ENCODE measurements at places on chromosomes 1 and 21.

GRCh38 chr1:214587165-214587564, 15.8 kb upstream of the CENPF start:
- no peak for DNase-seq

DNA sequence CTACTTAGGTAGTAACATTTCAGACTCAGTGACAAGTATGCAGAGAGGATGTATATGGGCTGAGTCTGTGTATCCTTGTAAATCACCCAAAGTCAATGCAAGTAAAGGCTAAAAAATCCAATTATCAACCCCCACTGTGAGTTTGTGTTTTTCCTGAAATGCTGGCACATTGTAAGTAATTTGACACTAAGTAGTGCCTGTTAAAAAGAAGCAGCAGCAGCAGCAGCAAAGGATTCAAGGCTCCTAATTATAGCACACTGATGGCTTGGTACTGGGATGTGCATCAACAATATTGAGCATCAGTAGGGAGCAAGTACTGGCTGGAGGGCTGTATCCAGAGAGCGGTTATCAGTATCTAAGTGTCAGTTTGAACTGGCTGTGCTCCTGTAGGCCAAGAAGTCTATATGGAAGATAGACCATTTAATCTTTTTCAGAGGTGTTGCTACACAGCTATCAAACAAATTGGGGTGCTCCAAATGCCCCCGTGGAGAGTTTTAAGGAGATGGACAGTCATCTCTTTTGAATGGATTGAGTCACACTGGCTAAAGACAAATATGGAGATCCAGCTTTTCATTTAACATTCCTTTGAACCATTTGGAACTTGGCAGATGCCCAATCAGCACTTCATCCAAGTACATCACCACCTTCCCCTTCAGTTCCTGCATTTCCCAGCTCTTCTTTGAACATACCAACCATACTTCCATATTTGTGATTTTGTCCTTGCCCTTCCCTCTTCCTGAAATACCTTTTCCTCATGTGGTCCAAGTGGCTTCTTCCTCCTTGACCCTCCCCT, 241.2 kb upstream of the ST6GALNAC5 start:
- DNase-seq = no peak

DNA sequence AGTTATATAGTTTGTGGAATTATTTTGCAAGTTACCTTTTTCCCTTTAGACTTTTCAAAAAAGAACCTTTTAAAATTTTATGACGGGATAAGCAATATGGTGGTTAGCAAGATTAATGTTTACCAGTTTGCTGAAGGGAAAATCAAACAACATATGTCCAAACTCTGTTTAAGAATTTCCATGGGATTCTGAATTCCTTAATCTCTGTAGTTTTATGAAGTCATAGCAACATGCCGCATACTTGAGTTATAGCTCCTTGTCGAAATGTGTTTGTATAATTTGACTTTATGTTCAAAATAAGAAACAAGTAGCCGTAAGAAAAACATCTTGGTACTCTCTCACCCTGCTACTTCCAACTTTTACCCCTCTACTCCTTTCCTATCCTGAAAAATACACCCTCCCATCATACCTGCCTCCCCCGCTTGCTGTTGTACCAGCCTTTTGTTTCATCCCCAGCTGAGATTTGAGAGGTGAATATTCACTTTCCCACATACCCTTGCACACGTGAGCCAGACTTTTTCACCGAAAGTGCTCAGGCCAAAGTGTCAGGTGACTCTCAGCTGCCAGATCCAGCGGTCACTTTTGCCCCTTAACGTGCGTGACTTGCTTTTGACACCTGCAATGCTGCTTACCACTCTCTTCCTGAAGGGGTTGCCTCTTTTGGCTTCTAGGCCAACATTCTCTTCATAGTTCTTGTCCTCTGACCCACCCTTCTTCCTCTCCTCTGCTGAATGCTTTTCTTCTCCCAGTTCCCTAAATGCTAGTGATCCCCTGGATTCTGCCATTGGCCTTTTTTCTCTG, 83.5 kb upstream of the ZNF326 start:
- DNase-seq = no peak

- DNase-seq = no peak
Observed at GRCh38 chr1:77290576-77290975, 8.8 kb downstream of the AK5 start.

GRCh38 chr1:167460836-167461235, 57.5 kb downstream of the CD247 start:
- no peak for DNase-seq

DNA sequence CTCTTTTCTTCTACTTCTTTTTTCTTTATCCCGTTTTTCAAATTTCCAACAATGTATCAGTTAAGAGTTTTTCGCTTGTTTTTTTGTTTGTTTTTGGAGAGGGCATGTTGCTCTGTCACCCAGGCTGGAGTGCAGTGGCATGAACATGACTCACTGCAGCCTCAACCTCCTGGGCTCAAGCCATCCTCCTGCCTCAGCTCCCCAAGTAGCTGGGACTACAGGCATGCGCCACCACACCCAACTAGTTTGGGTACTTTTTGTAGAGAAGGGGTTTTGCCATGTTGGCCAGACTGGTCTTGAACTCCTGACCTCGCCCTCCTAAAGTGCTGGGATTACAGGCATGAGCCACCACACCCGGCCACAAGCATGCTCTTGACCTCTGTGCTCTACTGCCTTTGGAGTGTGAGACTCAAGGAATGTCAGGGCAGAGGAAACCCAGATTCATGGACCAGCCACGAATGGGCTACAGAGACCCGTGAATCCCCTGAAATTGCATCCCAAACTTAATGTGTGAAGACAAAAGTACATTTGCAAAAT, 65.1 kb upstream of the HSD17B7 start:
- no peak for DNase-seq

- no peak for DNase-seq
Observed at GRCh38 chr1:240351690-240352089, 260.0 kb downstream of the FMN2 start.

DNA sequence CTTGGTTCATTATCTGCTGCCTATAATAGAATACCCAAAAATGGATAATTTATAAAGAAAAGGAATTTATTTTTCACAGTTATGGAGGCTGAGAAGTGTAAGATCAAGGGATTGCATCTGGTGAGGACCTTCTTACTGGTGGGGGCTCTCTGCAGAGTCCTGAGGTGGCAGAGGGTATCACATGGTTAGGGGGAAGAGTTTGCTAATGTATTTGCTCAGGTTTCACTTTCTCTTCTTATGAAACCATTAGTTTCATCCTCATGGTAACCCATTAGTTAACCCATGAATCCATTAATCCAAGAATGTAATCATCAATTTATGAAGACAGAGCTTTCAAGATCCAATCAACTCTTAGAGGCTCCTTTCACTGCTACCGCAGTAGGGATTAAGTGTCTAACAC, 120.6 kb downstream of the DNM3 start:
- no peak for DNase-seq

DNA sequence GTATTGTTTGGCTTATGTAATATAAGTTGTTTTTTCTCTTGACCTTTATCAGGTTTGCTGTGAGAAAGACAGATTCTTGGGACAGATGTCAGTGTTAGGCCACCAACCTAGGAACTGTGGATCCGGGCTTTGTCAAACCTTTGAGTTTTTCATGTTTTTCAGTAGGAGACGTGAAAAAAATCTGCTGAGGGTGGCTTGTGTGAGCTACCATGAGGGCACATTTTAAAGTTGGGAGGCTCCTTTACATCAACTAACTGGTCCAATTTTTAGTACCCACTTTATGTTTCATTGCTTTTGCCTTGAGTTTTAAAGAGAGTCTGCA, 801 bp downstream of the RPS6KC1 start:
- DNase-seq = no peak

DNA sequence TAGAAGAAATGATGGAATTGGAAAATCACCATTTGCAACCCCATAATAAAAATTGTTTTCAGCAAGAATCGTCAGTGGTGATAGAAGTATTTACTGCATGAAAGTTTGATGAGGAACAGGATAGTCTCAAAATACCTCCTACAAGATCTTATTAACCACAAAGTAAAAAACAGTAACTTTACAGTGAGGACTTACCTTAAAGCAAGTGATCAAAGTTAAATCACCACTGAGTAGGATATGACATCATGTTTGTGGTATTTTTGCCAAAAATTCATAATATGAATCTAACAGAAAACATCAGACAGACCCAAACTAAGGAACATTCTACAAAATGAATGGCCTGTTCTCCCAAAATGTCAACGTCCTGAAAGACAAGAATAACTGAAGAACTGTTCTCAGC, 19.9 kb downstream of the ALDH9A1 start:
- no peak for DNase-seq

- peak; percentile 72 for DNase-seq
Observed at GRCh38 chr1:153796786-153797659, 21.8 kb downstream of the SLC27A3 start.

DNA sequence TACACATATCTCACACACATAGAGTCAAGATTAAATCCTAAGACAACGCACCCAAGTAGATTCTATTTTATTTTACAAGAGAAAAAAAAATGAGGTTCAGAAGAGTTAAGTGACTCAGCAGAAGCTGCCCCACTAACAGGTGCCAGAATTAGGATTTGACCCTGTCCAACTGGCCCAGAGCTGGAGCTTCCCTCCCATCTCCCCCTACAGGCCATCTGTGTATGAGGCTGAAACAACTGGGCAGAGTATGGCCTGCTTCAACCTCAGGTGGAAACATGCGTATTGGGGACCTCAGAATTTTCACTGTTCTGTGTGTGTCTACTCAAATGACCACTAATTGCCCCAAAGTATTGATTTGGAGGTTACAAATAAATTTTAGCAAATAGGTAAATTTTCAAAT, 29.9 kb downstream of the PSMG1 start:
- DNase-seq = no peak

GRCh38 chr1:8284127-8284526, 33.8 kb upstream of the SLC45A1 start:
- DNase-seq = no peak

GRCh38 chr1:8276173-8276914, 41.6 kb upstream of the SLC45A1 start:
- DNase-seq = no peak

GRCh38 chr21:42039911-42040351, 29.8 kb upstream of the ZBTB21 start:
- no peak for DNase-seq

- DNase-seq = no peak
Observed at GRCh38 chr1:6963912-6964307, 178.7 kb downstream of the CAMTA1 start.

DNA sequence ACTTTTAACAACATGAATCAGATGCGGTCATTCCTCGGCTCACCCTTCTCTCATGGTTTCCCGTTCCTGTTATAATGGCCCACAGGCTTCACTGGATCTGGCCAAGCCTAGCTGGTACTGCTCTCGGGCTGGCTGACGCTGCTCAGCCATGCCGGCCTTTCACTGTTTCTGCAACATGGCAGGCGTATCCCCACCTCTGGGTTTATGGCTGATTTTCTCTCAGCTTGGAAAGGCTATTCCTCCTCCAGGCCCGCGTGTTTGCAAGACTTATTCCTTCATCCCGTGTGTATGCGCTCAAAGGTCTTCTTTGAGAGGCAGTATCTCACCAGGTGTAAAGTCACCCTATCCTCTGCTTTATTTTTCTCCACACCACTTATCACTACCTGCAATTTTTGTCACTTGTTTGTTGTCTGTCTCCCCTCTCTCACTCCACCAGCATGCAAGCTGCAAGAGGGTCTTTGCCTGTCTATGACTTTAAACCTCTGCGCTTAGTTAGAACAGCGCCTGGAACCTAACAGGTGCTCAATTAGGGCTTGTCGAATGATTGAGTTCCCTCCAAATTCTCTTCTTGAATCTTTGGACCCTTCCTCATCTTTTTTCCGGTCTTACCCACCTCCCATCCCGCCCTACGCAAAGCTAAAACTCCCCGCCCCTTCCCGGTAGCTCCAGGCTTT, 491 bp upstream of the RAP1A start:
- DNase-seq = no peak

DNA sequence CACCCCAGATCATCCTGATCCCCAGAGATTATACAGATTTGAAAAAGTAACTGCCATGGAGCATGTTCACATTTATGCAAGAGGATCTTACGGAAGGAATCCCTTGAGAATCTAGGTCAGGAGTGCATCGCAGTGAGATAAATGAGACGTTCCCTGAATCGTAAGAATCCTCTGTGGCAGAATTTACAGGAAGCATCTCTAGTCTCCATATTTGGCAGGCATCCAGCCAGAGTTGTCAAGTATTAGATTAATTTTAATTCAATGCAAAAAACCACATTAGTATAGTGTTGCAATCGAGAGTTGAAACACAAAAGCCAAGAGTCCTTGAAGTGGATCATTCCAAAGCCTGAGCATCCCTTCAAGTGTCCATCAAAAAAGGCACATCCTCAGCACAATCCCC, 100.8 kb downstream of the RRAGC start:
- DNase-seq = no peak

DNA sequence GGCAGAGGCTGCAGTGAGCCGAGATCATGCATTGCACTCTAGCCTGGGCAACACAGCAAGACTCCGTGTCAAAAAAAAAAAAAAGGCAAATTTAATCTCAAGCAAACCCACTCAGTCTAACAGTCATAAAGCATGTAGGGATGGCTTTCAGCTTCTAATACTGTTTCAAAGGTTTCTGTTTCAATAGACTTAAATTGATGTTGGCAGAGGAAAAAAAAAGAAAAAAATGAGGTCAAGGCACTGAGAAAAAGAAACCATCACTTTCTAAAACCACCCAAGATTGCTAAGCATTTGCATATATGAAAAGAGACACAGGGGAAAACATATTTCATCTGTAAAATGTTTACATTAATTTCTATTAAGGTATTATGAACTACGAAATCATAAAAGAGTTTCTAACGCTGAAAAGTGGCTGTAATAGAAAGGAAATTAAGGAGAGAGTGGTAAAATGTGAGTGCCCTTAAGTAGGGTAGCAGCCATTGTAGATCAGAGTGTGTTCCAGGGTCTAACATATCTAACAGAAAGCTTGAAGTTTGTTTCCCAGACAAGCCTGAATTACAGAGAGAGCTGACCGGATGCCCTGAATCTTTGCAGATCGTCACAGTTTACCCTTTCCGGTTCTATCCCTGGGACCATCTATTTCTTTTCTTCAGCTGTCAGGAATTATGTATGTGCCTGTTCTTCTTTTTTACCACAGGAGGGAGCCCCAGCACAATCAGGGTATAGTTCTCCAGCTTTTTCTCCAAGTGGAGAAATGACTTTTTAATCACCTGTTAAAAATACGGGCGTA, 70.0 kb downstream of the PLD5 start:
- no peak for DNase-seq

DNA sequence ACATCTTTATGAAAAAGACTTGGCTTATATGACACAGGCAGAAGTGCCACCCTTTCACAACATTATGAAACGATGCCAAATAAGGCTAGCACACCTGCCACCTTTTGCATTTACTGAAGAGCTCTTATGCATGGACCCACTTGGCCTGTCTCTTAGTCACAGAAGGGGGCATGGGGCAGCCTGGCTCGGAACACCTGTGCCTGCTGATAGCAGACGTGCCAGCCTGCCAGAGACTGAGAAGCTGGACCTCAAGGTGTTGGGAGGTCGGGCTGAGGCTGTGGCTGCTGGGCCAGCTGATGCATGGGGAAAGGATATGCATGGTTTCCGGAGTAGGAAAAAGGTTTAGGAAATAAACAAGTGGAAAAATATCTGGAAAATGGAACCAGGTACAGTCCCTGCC, 21.5 kb downstream of the RCAN1 start:
- DNase-seq = no peak

Data from stimulated activated CD8-positive, alpha-beta memory T cell treated with anti-CD3 and anti-CD28 coated beads, Interleukin-4, amount 100 ng/mL, for 1 hour (primary cell).